ENCODE measurements at places on chromosomes 2 and 18.

DNA sequence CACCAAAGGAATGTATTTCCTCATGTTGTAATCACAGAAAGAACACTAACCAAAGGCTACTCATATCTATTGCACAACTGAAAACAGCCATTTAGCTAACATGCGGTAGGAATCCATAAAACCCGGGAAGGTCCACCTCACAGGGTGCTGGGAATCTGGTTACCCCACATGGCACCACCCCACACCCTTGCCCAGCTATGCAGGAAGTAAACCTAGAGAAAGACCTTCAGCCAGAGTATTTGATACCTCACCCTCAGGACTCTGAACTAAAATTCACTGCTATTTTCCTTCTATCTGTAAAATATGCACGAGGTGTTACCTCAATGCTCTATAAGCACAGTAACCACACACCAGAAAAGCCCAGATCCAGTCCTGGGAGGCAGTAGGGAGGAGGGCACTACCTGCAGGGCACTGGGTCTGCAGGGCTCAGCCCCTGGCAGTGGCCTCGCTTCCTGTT lies 45.8 kb downstream of the PTPN2 start:
- peak; percentile 96 for DNase-seq

- DNase-seq, result no peak
These were observed 54.2 kb downstream of the SEMA4F start for GRCh38 chr2:74708296-74708695.

- DNase-seq, result peak; percentile 68
These were observed 7.5 kb downstream of the COPS8 start for GRCh38 chr2:237092920-237093781.

DNA sequence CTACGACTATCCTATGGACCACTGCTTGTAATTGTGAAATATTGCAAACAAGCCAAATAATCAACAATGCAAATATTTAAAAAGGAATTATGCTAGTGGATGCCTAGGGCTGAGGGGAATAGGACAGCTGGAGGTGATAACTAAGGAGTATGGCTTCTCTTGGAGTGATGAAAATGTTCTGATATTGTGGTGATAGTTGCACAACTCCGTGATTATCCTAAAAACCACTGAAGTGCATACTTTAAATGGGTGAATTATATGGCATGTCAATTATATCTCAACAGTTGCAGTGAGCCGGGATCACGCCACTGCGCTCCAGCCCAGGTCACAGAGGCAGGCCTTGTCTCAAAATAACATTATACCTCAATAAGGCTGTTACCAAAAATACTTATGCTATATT lies 125.1 kb upstream of the SH3BP4 start:
- no peak for DNase-seq

DNA sequence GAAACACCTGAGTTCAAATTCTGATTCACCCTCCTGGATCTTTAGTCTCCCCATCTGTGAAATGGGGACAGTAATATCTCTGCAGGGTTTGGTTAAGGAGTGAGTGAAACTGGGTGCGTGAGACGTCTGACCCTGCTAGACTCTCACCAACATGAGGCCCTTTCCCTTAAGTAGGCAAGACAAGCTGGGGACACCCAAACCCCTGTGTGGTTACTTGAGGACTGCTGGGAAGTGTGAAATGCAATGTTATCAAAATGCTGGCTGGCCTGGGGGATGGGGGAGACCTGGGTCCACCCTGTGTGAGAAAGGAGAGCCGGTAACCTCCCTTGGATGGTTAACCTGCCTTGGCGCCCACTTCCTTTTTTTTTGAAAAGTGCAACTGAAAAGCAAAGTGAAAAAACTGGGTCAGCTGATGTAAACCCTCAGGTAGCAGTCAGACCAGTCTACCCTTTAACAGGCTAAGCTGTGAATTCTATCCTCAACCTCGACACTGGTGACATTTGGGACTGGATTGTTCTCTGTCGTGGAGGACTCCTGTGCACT lies 82.3 kb downstream of the INPP5D start:
- no peak for DNase-seq

Data from EH (cell line).